ENCODE measurements at places on chromosomes 2 and 18.

DNA sequence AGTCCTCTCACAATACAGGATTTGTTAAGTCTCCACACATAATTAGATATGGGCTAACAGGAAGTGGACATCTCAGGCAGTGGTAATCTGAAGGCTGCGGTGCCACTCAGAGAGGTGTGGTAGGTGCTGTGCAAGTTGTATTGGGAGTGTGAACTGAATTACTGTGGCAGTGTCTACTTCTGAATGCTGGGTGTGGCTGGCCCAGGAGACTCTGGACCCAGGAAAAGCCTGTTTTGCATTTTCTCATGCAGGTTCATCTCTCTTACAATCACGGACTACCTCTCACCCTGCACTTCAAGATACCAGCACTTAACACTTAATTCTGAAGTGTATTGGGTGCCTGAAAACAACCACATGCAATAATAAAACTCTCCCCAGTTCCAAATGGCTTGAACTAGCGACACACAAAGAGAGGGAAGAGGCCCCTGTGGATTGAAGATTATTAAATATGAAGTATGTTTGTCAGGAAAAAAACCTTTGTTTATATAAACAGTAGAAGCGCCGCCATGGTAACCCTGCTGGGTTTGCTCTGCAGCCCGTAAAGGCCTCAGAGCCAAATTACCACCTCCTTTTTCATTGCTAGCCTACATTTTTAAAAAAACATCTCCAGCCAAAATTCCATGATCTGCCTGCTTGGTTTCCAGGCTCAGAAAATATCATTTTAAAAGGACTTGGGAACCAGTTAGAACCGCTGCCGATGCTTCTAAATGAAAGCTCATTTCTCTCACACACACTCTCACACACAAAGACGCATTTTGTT lies 77.5 kb downstream of the GFPT1 start:
- no peak for DNase-seq

- DNase-seq = no peak
Observed at GRCh38 chr2:29154610-29155009, 39.4 kb downstream of the CLIP4 start.

GRCh38 chr2:136006658-136007057 lies 21.2 kb upstream of the DARS1 start:
- no peak for DNase-seq

DNA sequence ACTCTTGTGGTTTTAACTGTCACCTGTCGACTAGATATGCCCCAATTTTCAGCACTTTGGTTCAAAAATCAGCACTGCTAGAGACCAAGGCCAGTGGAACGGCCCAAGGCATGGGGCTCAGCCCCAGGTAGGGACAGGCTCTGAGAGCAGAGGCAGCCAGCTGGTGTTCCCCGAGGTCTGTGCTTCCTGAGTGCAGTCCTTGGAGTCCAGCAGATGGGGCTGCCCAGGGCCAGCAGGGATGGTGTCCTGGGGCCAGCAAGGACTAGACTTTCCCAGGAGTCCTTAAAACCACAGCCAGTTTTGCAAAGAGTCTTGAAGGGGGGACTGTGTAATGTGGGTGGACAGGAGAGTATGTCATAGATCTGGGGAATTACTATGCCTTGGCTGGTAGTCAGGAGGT lies 56.3 kb downstream of the POMC start:
- DNase-seq = no peak

GRCh38 chr2:216348756-216349308 lies 23.5 kb downstream of the MARCHF4 start:
- DNase-seq = no peak

GRCh38 chr18:51134721-51135120 lies 62.8 kb downstream of the MEX3C start:
- no peak for DNase-seq

DNA sequence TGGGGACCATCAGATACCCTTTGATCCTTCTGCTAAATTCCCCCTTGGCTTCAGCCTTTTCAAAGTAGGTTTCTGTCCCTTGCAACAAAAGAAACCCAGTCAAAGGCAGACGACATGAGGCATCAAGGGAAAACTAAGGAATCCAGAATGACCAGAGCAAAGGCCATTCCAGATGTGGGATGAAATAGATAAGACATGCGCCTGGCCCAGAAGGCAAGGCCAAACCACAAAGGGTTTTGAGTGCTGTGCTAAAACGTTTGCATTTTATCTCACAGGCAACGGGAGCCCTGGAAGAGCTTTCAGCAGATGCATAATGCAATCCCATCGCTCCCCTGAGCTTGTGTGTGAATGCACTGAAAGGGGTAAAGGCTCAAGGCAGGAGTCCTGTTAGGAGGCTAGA lies 17.7 kb downstream of the CXCR1 start:
- DNase-seq = no peak

DNA sequence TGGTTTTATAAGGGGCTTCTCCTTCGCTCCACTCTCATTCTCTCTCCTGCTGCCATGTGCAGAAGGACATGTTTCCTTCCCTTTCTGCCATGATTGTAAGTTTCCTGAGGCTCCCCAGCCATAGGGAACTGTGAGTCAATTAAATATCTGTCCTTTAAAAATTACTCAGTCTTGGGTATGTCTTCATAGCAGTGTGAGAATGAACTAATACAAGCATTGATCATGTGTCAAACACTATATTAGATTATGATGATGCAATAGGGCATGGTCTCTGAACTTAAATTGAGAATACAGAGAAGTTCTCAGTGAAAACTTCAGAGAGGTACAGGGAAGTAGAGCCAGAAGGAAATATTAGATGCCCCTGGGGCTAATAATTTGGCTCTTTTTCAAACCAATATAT lies 5.9 kb upstream of the MAP4K3 start:
- DNase-seq = no peak

DNA sequence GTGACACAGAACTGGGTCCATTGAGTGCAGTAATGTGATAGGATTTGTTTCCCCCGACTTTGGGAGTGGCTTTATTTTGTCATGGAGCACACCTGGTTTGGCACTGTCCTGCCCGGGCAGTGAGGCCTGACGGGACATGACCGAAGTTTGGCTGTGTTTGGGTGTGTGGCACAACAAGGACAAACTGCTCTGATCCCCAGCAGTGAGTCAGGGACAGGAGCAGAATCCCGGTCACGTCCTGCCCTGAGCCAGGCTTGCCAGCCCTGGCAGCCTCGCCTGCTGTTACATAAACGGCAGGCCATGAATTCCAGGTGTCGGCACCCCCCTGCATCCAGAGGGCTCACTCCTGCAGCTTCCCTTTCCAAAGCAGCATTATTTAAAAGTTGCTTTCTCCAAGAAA lies 45.7 kb downstream of the IMPA2 start:
- DNase-seq = no peak

- DNase-seq = no peak
Observed at GRCh38 chr2:169395821-169396374, 33.6 kb upstream of the LRP2 start.

DNA sequence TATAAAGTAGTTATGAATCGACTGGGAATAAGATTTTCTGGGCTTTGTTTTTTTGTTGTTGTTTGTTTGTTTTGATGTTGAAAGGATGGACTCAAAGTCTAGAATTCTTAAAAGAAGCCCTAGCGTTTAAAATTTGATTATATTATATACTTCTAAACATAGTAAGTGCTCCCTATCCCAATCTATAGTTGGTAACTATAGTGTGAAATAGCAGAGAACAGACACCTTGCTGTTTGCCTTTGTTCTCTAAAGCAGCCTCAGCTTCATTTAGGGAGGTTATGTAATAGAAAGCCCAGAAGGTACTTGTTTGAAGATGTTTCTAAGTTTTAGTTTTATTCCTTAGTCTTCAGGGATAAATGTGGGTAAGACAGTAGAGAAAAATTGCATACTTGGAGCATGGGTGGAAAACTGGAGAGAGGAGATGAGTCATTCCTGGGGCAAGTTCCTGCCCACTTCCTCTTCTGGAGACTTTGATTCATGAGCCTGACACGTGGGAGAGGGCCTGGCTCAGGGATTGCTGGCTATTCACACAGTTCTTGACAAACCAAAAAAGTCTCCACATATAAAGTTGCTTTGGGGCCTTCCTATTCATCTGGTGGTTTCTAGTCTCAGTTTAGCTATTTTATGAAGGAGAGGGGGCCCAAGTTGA lies 131.9 kb downstream of the MYO1B start:
- no peak for DNase-seq

DNA sequence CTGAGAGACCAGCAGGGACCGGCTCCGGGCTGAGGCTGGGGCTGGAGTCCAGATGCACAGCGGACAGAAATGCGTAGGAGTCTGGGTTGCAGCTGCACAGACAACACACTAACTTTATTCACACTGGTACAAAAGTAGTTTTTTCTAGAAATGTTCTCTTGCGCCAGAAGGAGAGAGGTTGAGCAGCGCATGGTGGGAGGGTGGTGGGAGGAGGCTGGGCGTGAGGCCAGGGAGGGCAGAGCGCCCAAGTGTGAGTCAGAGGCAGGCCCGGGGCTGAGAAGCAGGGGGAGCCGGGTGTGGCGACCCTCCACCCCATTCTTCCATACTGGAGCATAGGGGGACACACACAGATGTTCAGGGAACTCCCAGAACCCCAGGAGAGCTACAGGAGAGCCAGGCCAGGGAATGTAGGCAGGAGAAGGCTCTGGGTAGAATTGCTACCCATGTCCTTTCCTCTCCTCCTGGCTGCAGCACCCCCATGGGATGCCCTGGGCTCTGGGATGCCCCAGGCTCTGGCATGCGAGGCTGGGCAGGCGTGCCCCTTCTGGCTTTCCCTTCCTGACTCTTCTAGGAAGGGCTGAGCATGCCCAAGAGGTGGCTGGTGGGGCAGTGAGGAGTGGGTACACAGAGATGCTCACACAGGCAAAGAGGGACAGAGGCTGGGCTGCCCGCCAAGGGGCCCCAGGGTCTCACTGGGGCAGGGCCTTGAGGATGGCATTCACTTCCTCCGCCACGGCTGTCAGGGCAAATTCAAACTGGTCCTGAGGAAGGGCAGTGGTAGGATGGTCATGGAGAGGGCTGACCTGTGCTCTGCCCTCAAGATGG lies 10.6 kb downstream of the DNAJB2 start:
- DNase-seq = peak; percentile 95

DNA sequence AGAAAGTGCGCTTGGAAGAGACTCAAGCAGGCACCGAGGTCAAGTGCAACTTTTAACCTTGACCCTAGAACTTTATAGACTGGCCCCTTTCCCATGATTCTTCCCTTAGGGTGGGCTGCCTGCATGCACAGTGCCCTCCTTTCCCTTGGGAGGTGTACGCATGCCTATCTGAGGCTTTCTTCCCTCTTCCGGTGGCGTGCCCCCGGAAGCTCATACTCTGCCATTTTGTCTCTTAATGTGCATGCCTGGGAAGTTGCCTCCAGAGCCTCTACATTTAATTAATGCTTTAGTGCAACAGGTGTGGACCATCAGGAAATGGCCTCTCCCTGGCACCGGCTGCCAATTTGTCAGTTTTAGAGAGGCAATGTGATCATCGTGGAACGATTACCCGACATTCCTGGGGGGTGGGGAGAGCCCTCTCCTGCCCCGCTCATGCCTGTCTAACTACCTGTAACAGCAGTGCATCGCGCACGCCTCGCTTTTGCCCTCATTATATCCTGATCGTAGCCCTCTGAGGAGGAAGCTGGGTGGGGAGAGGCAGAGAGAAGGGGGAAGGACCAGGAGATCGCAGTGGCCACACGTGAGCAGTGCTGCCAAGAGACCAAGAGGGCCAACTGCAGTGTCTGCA lies 194.8 kb downstream of the TFCP2L1 start:
- DNase-seq = no peak

- DNase-seq = no peak
Observed at GRCh38 chr2:117091041-117091837, 723.3 kb upstream of the DDX18 start.

DNA sequence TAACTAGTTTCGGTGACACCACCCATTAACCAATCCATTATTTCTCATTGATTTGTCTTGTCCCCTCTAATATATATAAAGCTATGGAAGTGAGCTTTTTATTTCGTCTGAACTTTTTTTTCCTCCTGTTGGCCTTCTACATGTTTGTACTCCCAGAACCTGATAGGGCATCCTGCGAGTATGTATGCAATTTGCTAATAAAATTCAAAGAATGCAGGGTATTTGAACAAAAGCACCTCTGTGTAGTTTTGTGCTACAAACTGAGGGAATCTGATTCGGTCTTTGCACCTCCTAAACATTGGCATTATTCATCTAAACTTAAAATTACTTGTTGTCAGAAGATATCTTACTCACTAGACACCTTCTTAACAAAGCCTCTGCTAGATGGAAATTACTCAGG lies 242.9 kb upstream of the TMEFF2 start:
- no peak for DNase-seq

- DNase-seq = peak; percentile 46
Observed at GRCh38 chr2:88919087-88919738, 227.7 kb downstream of the RPIA start.

DNA sequence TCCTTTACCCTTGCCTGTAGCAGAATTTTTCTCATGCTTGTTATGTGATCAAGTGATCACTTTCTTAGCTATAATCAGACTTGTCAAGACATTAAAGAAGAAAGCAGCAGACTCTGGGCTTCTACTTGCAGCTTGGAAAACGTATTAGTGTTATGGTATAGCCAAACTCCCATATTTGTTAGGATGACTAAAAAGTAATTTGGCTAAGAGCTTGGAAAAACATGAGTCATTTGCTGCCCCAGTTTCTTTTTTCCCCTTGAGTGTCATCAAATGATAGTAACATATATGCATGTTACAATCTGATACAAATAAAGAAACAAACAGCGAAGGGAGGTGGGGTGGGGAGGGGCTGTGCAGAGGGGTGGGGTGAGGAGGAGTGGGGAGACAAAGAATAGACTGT lies 155.5 kb downstream of the IKZF2 start:
- DNase-seq = no peak

GRCh38 chr18:5584746-5585417 lies 41.1 kb upstream of the EPB41L3 start:
- DNase-seq = no peak

- DNase-seq = peak; percentile 73
Observed at GRCh38 chr18:51621113-51621863, 423.8 kb upstream of the MEX3C start.

DNA sequence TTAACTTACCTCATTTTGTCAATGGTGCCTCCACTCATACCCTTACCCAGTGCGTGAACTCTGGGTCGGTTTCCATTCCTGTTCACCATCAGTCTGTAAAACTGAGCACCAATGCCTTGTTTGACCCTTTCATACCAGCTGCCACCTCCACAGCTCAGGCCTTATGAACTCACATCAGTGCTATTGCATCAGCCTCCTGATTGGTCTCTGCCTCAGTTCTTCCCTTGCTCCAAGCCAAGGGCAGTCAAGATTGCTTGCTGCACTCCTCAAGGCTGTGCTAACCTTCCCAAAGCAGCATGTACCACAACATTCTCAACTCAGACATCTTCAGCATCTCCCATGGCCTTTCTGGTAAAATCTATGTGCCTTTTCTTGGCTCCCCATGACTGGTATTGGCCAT lies 9.3 kb downstream of the CD28 start:
- DNase-seq = no peak

- no peak for DNase-seq
Observed at GRCh38 chr2:133498662-133499585, 69.3 kb downstream of the NCKAP5 start.

DNA sequence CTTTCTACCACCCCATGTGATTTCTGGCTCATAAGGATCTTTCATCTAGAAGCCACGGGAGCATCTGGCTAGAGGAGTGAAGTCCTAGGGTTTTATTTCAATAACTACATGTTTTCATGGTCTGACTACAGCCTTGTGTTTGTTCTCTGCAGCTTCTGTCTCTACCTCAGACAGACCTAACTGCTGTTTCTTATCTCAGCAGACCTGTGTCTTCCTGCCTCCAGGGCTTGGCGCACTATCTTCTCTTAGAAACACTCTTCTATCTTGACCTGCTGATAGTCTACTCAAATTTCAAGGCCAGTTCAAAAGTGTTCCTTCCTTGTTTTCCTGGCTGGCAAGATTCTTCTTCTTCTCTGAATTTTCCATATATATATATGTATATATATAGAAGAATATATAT lies 11.0 kb upstream of the TRIB2 start:
- peak; percentile 2 for DNase-seq

All from erythroblast (primary cell).